ENCODE measurements at places on chromosomes 5 and 9.

- no peak for DNase-seq
Measured at GRCh38 chr5:81850501-81851357, 99.8 kb upstream of the SSBP2 start.

DNA sequence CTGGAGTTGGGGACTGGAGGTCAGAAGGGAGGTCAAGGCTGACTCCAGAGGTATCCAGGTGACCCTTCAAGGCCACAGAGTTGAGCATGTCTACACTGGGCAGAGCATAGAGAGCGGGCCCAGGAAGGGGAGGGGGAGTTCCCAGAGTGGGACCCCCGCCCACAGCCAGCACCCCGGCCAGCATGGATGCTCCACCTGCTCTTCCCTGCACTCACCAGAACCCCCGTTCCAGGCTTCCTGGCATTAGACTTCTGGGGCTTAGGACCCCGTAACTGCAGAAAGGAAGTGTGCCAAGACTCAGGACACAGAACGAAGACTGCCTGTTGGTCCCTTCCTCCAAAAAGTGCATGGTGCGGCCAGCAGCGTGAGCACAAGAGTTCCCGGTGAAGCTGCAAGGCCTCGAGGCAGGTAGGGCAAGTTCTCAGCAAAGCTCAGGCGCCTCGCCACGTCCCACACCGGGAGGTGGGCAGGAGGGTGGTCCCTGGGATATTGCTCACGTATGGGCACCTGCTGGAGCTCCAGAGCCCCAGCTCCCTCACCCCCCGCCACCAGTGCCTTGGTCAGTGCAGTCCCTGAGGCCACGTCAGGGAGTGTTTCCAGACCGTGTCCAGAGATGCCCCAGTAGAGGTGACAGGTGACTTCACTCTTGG is 13.8 kb downstream of the ABO start:
- DNase-seq = no peak

DNA sequence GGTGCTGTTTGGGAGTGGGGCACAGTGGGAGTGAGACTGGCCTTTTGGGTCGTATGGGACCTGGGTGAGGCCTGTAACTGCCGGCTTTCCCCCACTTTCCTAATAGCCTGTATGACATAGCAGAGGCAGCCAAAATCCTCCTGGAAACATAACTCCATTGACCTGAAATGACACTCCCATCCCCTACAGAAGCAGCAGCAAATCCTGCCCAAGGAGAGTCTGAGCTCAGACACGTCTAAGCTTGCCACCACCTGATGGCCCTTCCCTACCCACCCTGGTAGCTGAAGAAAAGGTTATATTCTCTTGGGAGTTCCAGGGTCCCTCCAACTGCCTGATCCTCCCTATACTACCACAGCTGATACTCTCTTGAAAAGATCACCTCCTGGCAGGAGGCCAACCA is 179.8 kb upstream of the ARRDC3 start:
- no peak for DNase-seq

DNA sequence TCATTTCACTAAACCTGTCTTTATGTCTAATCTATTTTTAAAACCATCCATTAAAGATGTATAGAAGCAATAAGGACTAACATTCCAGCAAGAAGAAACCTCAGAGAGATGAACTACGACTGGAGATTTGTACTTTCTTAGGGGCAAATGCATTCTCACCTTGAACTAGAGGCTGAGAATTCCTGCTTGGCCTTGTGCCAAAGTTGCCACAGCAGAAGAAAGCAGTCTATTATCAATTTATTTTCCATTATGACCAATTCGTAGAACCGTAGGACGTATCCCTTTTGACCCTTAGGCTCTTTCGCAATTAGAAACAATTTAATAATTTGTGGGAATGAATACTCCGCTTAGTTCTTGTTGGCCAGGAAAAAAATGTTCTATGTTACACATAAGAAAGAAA is 1647.4 kb upstream of the CDH9 start:
- DNase-seq = no peak

- no peak for DNase-seq
Measured at GRCh38 chr5:67259548-67260215, 63.1 kb upstream of the CD180 start.

GRCh38 chr5:34657274-34657921 is 1.3 kb downstream of the RAI14 start:
- no peak for DNase-seq

- no peak for DNase-seq
Measured at GRCh38 chr9:38032266-38033110, 36.5 kb downstream of the SHB start.

DNA sequence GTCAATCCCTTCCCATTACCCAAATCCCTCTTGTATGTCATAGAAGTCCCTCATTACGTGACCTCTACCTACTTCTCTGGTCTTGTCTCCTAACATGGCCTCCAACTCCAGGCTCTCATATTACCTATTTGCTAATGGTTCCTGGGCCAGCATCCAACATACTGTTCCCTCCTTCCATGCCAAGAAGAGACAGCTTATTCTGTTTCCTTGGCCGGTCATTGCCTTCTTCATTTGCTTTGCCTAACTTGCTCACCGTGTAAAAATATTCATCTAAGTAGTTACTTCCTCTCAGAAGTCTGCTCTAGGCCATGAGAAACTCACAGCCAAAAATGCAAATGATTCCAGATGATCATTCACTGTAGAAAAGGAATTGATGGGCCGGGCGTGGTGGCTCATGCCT is 8.9 kb upstream of the IL6ST start:
- DNase-seq = no peak

DNA sequence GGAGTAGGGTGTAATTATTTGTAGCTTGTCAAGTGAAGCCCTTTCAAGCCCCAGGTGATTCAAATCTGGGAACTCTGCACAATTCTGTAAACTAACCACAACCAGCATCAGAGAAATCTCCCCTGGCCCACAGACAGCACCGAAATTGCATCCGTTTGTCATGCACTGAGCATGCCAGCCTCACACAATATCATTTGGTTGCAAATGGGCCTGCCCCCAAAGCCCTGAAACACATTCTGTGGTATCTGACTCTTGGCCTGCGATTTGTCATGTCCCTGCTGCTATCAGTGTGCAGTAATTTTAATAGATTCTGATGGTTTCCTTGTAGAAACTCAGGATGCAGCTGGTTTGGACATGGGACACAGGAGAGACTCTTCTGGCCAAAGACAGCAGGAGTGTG is 35.3 kb downstream of the SNX24 start:
- DNase-seq = no peak

DNA sequence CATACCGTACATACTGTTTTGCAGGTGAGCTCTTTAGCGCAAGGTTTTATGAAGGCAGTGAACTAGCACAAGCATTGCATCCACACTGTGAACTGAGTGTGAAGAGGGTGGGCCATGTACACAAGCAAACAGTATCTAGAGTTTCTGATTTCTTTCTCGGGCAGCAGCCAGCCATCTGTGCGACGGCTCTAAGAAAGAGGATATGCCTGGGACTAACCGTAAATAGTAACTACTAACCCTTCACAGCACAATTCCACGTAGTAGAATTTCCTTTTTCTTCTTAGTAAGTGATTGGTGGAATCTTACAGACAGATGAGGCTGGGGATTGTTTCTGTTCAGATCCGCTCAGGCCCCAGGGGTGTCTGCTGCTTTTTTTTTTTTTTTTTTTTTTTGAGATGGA is 89.0 kb downstream of the DRD1 start:
- no peak for DNase-seq

- DNase-seq = no peak
Measured at GRCh38 chr9:135552698-135553171, 6.8 kb downstream of the OBP2A start.

GRCh38 chr5:170221327-170221741 is 11.5 kb upstream of the C5orf58 start:
- DNase-seq = no peak

- DNase-seq = no peak
Measured at GRCh38 chr5:168467755-168468330, 18.4 kb upstream of the RARS1 start.

DNA sequence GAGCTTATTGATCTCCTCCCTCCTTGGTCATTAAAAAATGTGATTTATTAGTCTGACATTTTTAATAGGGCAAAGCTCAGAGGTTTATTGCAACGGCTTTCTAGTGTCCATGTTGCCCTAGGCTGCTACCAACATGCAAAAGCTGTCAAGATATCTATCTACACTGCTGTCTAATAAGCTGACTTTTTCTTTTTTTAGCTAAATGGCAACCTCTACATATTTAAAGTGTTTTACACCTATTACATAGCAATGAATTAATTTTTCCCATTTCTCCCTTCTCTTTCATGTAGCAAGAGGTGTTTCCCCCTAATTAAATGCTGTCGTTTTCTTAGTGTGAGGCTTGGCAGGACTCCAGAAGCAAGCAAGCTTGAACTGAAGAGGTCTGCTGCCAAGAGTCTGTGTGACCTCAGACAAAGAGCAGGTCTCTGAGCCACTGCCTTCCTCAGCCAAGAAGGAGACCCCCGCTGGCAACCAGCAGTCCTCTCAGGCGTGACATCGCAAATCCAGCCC is 79.4 kb downstream of the GAS1 start:
- DNase-seq = no peak

DNA sequence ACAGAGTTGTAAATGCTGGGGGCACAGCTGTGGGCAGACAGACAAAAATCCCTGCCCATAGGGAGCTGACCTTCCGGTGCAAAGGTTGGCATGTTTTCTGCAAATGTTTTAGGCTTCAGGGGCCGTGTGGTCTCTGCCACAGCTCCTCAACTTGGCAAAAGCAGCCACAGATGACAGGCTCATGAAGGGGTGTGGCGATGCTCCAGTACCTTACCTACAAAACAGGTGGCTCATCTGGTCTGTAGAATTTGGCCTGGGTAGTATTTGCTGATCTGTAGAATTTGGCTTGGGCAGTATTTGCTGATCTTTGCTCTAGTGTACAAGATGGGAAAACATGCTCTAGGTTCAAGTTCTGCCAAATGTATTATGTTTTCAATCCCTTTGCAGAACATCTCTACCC is 283.9 kb downstream of the GADD45G start:
- DNase-seq = no peak

- DNase-seq = no peak
Measured at GRCh38 chr5:134561871-134562296, 36.4 kb downstream of the JADE2 start.

GRCh38 chr5:127136908-127137307 is 63.6 kb upstream of the C5orf63 start:
- DNase-seq = no peak

- DNase-seq = no peak
Measured at GRCh38 chr5:85576666-85577065, 1041.1 kb upstream of the COX7C start.

DNA sequence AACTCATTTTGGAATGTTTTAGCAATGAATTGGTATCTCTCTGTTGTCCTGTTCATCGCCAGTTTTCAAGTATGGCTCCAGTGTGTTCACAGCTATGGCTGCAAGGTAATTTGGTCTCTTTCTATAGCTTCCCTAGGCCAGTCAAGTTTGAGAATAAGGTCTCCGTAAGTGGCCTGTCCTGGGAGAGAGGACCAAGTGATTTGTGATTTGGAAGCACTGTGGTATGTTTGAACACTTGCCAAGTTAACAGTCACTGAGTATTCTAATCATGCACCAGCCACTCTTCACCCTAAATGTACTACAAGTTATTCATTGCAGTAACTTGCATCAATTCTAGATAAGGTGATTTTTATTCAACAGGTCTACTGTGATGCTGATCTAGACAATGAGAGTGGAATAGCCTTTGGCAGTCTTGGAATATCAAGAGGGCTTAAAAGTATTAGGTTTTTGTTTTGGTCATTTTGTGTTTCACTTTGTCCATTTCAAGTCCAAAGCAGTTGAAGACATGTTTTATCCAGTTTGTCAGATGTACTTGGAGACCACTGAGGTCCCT is 41.1 kb downstream of the G3BP1 start:
- DNase-seq = no peak

- DNase-seq = no peak
Measured at GRCh38 chr5:126912616-126913200, 117.7 kb downstream of the MARCHF3 start.

DNA sequence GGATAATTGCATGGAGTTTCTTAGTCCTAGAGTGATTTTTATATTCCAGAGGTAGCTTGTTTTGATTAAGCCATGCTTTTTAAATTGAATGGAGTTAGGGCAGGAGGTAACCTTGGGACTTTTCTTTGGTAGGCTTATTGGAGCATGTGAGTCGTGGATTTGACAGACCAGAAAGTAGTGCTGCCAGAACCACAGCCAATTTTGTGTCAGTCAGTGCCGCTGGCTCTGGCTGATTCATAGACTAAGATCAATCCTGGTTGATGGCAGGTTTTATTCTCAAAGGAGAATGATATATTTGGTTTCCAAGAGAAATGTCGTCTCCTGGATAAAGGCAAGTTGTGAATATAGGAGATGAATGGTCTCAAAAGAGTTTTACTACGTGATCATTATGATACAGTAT is 20.3 kb downstream of the RAI14 start:
- no peak for DNase-seq

DNA sequence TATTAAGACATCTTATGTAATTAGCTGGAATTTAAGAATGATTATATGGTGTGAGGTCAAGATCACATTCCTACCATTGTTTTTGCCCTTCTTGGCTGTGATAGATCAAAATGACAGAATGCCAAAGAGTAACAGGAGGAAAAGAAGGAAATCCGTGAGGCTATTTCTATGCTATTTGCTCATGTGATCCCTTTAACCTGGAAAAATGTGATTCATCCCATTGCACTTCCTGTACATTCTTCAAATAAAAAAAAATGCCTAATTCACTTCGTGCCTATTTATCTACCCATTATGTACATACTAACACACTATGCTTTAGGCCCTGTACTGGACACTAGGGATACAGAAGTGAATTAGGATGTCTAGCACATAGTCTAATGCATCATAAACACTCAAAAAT is 154.1 kb upstream of the PAPPA start:
- DNase-seq = no peak

DNA sequence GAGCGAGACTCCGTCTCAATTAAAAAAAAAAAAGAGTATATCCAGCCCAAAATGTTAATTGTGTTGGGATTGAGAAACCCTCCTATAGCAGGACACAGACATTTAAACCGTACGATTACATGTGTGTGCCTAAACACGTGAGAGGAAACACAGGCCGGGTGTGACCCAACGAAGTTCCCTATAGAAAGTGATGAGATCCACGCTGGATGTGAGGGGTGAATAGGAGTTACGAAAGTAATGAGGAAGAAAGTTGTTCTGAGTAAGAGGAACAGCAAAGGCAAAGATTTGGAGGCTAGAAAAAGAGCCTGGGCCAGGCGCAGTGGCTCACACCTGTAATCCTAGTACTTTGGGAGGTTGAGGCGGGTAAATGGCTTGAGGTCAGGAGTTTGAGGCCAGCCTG is 13.6 kb downstream of the NAIF1 start:
- no peak for DNase-seq

- no peak for DNase-seq
Measured at GRCh38 chr5:1490376-1490775, 33.4 kb downstream of the LPCAT1 start.

- DNase-seq = no peak
Measured at GRCh38 chr5:17185773-17186172, 31.7 kb upstream of the BASP1 start.

DNA sequence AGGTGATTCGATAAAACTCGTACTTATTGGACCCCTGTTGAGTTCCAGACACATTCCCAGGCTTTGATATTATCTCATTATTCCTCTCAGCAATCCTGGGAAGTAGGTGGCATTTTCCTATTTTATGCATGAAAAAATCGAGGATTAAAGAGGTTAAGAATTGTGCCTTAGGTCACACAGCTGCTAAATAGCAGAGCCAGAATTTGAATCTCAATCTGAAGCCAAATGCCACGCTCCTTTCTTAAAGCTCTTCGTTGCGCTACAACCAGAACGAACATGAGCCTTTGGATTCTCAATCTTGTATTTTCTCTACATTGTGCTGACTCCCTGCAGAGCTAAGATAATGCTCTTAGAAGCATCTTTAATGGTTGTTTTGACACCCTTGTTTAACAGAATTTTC is 527.8 kb upstream of the TLE4 start:
- DNase-seq = no peak

- DNase-seq = no peak
Measured at GRCh38 chr5:144141585-144141984, 28.9 kb downstream of the YIPF5 start.
